EH (cell line): ENCODE measurements at places on chromosomes 16 and 17.
A peak's percentile ranks its signal among the peaks of the same experiment; 100 is the strongest.

- DNase-seq = peak; percentile 90
Measured at GRCh38 chr16:14300705-14301168, 229.6 kb downstream of the MRTFB start.

GRCh38 chr16:85908444-85908843 is 9.5 kb downstream of the IRF8 start:
- DNase-seq = no peak

GRCh38 chr17:49051269-49051668 is 54.1 kb downstream of the IGF2BP1 start:
- no peak for DNase-seq

DNA sequence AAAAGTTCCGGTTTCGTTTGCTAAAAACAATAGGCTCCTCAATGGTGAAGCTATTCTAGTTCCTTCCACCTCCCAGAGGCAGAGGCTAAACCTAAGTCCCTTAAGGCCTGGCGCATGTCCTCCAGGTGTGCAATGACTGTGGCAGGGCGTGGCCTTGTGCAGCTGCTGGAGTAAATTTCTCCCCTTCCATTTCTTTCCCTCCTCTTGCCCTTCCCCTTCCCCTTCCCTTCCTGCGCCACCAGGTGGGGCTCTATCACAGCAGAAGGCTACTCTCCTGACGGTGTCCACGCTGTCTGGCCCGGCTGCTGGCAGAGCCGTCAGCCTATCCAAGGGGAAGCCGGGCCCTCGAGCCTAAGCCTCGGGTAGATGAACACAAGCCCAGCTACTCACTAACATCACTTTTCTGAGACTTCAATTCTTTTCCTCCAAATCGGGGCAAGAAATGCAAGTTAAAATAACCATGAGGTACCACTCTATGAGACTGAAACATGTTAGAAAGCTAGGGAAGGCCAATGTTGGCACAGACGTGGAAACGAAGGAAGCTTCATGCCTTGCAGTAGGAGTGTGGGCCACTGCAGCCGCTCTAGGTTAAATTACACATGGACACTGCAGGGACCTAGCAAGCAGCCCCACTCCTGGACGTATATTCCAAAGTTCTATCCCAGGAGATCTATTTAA is 34.4 kb downstream of the C16orf78 start:
- peak; percentile 68 for DNase-seq

GRCh38 chr17:62749926-62750325 is 58.2 kb downstream of the MARCHF10 start:
- no peak for DNase-seq

- DNase-seq = peak; percentile 94
Measured at GRCh38 chr16:15502041-15502725, 67.8 kb downstream of the BMERB1 start.

DNA sequence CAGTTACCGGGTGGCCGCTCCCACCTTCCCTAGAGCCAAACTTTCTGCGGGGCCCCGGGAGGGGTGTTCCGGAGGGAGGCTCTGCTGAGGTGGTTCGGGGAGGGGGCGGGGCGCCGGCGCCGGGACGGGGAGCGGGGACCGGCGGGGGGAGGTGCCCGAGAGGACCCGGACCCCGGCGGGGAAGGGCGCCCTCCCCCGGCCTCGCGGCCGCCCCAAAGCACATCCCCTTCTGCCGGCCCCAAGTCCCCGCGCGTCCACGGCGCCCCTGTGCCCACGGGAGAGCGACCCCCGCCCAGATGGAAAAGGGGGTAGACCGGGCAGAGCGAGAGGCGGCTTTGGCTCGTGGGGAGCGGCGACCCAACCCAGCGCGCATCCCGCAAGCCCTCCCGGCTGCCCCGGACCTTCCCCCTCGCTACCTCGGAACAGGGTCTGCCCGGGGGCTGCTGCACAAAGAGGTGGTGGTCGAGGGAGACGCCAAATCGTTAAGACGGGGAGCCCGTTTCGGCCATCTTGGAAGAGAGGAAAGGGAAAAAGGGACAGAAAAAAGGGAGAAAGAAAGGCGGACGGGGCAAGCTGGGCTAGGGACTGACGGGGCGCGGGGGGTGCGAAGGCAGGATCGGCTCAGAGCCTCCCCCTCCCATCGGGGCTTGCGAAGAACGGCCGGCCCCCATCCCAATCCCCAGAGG is 530 bp downstream of the PCGF2 start:
- peak; percentile 28 for DNase-seq

GRCh38 chr16:85878875-85879274 is 20.1 kb upstream of the IRF8 start:
- DNase-seq = peak; percentile 86

GRCh38 chr16:66294507-66294906 is 72.0 kb upstream of the CDH5 start:
- no peak for DNase-seq

DNA sequence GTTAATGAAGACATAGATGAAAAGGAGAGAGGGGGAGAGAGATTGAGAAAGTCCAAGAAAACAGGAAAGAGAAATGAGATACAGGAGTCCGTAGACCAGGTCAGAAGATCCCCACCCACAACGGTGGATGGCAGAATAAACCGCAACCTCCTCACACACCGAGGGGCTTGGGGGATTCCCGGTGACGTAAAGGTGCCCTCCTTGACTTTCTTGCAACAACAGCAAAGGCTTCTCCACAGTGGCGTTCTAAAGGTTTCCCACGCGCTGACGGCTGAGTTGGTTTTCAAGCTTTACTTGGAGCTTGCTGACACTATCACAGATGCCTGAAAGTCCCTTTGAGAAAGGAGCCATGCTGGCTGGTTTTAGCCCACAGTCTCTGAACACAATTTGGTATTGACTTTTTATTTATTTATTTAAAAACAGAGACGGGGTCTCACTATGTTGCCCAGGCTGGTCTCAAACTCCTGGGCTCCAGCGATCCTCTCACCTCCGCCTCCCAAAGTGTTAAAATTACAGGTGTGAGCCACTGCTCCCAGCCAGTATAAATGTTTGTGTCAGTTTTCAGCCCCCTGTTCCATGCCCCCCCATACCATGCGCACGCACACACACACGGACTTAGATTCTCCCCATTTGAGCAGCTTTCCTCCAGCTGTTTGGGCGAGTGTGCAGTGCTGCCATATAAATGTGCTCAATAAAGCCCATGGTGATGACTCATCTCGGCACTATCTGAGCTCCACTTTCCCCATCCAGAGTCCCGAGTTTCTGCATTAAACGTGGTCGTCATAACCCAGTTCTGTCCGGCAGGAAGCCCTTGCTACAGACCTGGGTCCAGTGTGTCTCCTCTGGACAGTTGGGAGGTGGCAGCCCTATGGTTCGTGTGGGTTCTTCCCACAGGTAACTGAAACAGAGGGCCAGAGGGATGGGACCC is 33.0 kb upstream of the SEC14L1 start:
- peak; percentile 65 for DNase-seq

DNA sequence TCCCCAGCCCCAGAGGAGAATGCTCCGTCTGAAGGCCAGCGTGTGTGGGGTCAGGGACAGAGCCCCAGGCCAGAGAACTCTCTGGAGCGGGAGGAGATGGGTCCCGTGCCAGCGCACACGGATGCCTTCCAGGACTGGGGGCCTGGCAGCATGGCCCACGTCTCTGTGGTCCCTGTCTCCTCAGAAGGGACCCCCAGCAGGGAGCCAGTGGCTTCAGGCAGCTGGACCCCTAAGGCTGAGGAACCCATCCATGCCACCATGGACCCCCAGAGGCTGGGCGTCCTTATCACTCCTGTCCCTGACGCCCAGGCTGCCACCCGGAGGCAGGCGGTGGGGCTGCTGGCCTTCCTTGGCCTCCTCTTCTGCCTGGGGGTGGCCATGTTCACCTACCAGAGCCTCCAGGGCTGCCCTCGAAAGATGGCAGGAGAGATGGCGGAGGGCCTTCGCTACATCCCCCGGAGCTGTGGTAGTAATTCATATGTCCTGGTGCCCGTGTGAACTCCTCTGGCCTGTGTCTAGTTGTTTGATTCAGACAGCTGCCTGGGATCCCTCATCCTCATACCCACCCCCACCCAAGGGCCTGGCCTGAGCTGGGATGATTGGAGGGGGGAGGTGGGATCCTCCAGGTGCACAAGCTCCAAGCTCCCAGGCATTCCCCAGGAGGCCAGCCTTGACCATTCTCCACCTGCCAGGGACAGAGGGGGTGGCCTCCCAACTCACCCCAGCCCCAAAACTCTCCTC is 10.4 kb downstream of the CX3CL1 start:
- DNase-seq = no peak

GRCh38 chr16:8493972-8494371 is 96.3 kb downstream of the TMEM114 start:
- DNase-seq = no peak

GRCh38 chr17:29619251-29619650 is 3.5 kb downstream of the CORO6 start:
- DNase-seq = peak; percentile 77

GRCh38 chr17:30952638-30953393 is 18.0 kb upstream of the RNF135 start:
- DNase-seq = no peak

DNA sequence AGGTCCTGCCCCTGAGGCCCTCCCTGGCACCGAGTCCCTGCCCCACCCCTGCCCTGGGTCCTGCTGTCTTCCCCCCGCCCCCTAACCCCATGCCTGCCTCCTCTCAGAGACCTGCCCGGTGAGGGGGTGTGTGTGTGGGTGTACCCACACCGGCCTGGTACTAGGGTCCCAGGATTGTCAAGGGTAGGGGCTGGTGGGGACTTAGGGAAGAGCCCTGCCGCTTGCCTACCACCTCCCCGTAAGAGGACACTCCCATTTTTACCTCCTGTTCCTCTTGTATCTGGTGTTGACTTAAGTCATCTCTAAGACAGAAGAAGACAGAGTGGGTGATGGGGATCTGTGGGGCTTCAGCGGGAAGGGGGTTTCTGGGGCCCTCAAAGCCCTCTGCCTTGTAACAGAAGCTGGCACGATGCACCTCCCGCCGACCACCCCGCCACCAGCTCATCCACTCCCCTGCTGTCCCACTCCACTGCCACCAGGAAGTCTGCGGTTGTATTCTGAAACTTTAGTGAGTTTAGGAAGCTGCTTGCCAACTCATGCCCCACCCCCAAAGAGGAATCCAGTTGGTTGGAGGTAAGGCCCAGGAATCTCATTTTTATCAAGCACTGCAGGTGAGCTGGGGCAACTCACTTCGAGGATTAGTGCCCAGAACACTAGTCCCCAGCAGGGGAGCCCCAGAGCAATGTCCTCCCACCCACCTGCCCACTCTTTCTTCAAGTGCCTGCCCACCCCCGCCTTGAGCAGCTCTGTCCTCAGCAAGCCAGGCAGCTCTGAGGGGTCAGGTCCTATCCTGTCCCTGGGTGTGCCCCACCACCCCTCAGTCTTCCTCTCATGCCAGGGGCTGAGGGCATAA is 5.6 kb downstream of the SPATA32 start:
- DNase-seq = no peak

GRCh38 chr16:26816266-26816665 is 250.5 kb upstream of the C16orf82 start:
- DNase-seq = no peak

GRCh38 chr17:17280613-17281549 is at the start of gene COPS3:
COPS3 (minus strand) TSS chr17:17281246; CDS start chr17:17281186, 60 bp downstream.
- peak; percentile 97 for DNase-seq

DNA sequence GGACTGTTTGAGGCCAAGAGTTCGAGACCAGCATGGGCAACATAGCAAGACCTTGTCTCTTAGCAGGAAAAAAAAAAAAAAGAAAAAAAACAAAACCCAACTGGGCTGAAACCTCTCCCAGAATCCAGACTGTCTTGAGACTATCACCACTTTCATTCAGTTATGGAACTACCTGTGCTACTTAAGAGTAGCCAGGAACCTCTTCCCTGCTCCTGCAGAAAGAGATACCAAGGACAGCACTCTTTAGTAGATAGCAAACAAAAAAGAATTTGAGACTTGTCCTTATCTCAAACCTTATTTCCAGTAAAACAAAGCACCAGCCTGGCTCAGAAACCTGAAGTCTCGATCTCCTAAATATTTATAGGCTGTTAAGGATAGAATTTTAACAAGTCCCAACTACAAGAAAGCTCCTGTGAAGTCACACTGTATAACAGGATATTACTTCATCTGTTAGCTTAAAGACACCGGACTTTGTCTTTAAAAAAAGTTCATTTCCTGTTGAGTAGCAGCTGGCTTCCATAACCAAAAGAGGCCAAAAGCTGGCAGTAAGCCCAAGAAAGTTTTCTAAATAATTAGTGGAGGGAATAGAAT is 5.1 kb downstream of the CDR2 start:
- DNase-seq = peak; percentile 70

GRCh38 chr16:82452004-82452756 is 174.6 kb upstream of the CDH13 start:
- no peak for DNase-seq

DNA sequence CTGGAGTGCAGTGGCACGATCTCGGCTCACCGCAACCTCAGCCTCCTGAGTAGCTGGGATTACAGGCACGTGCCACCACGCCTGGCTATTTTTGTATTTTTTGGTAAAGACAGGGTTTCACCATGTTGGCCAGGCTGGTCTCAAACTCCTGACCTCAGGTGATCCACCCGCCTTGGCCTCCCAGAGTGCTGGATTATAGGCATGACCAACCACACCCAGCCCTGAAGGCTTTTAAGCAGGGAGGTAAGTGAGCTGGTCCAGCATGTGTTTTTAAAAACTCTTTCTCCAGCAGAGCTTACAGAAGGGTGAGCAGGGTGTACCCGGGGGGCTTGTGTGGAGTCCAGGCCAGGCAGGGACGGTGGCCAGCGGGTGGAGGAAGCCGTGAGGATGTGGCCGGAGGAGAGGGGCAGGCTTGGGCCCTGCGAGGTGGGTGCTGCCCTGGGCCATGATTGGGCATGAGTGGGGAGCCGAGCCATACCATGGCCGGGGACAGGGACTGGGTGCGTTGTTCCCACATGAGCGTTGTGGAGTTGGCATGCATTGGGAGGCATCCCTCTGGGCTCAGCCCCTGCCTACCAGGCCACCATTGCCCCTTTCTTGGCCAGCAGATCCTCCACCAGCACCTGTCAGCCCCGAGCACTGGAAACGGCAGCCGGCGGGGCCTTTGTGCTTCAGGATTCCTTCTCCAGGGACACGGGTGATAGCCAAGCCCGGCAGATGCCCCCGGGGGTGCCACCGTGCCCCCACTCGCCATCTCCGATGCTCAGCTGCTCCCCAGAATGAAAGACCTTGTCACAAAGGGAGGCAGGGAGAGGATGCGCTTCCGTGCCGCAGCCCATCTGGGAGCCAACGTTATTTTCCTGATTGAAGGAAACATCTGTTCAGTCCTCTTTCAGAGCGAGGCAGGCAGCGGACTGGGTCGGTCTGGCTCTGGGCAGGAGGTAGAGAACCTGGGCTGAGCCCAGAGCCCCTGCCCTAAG is 64.5 kb downstream of the RAI1 start:
- no peak for DNase-seq

- no peak for DNase-seq
Measured at GRCh38 chr17:10013365-10014112, 108.5 kb upstream of the RCVRN start.

DNA sequence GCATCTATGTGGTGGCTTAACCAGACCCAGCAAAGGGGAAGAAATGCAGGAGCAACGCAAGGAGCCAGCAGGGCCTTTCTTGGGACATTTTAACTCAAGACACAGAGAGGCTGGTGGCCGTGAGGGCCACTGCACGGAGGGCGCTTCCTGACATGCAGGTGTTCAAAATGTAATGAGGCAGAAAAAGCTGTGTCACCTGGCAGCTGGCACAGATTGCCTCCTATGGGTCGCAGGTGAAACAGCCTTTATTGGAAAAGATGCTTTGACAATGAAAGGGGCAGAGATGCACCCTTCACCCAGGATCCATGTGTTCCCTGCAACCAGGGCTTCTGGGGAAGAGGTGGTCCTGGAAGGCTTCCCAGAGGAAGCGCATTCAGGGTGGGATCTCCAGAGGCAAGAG is 219.3 kb downstream of the XYLT1 start:
- DNase-seq = no peak

- no peak for DNase-seq
Measured at GRCh38 chr16:86083382-86084002, 184.5 kb downstream of the IRF8 start.

GRCh38 chr17:70863436-70864248 is 694.3 kb downstream of the KCNJ2 start:
- DNase-seq = no peak
